ENCODE measurements at places on chromosomes 3 and 15.

DNA sequence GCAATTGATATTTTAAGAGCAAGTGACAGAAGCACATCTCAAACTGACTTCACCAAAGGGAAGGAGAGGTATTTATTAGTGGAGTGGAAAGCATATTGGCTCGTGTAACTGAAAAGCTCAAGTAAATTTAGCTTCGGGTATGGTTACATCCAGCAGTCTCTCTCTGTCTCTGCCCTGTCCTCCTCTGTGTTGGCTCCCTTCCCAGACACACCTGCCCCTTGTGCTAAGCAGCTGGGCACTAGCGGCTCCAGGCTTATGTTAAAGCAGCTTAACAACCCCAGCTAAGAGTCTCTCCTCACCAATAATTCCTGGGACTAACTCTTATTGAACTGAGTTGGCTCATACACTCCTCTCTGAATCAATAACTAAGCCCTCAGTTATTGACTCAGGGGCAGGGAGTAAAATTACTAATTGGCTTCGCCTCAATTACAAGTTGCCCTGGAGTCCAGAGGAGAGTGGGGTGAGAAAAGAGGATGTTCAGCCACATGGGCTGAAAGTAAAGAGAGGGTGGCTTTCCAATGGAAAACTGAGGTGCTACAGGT lies 12.8 kb upstream of the SH3BP5 start:
- no peak for DNase-seq

DNA sequence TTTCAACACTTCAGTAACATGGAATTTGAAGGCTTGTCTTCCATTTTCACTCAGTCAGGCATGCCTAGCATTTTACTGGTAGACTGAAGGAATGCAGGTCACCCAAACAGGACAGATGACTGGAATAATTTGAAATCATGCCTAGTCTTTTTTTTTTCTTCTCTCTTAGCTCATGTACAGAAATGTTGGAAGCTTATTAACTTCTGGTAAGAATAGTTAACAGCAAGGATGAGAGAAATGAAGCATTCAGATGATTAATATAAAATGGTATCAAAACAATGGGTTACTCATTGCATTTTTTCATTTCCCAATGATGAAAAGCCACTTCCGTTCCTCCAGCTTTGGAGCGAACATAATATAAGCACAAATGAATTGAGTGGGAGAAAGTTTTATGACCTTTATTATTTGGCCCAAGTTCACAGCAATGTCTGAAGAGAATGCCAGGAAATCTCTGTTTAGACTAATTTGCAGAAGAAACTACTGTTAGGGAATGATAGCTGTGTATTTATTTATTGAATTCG lies 431.6 kb upstream of the RASGRP1 start:
- no peak for DNase-seq

DNA sequence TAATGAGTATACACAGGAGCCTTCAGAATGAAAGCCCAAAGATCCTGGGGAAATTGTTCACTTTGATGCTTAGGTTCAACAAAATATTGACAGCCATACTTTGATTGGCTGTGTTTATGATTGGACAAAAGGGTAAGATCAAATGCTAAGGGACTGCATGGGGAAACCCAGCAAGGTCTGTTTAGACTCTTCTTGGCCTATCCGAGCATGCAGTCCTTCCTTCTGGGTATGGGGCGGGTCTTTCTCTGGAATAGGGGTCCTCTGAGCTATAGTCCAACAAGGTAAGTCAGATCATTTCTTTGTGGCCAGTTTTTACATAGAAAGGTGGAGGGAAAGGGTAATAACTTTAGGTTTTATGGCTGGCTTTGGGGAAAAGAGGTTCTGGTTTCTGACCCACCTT lies 52.9 kb upstream of the ACKR4 start:
- DNase-seq: no peak

GRCh38 chr3:32577581-32578556 lies 7.2 kb upstream of the DYNC1LI1 start:
- DNase-seq: peak; percentile 62

DNA sequence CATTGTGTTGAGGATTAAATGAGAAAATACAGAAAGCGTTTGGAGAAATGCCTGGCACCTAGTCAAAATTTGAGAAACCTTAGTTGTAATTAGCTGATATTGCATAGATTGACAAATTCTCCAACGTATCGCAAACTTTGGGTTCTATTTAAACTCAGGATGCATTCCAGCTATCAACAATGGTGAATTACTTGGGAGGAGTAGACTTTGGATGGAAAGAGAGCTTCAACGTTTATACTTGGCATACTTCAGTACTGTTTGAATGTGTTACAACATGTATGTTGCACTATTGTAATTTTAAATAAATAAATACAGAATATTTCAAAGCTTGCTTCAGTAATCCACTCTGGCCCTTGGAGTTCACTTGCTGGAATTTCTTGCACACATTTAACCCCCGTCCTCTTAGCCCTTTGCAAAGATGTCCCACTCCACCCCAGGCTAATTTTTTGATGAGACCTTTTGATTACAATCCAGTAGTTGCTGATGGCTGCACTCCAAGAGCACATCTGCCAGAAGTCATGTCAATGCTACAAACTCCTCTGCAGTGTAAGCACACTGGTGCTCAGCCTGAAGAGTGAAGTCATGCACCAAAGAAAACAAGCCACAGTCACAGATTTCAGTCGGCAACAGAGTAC lies 4.7 kb upstream of the DIS3L start:
- no peak for DNase-seq

GRCh38 chr3:130658678-130659077 lies 88.0 kb downstream of the PIK3R4 start:
- DNase-seq: no peak

- no peak for DNase-seq
Measured at GRCh38 chr3:39725321-39725720, 84.1 kb upstream of the MYRIP start.

DNA sequence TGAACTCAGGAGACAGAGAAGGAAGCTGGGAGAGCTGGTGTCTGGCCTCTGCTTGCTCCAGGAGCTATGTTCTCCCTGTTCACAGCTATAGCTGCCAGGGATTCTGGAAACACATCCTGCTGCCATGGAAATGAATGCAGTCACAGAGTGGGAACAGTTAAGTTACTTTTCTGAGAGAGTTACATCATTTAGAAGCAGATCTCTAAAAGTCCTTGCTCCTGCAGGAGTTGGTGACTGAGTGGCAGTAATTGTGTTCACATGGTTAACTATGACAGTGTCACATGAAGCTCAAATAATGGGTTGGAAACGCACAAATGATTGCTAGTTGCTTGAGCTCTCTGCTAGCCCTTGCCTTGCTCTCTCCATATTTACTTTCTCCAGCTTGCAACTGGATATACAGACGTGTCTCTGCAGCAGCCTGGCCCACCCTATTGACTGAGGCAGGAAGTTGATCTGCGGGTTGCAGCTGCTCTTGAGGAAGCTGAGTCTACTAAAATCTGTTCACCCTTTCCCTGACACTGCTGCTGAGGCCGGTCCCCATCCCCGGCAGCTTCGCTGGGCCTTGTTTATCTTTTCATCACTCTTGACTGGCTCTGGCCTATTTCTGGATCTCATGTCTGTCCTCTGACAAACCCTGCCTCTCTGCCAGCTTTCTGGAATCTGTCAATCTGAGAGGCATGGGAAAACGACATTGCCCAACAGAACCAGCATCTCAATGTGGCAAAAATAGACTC lies 16.7 kb upstream of the ISLR start:
- no peak for DNase-seq

DNA sequence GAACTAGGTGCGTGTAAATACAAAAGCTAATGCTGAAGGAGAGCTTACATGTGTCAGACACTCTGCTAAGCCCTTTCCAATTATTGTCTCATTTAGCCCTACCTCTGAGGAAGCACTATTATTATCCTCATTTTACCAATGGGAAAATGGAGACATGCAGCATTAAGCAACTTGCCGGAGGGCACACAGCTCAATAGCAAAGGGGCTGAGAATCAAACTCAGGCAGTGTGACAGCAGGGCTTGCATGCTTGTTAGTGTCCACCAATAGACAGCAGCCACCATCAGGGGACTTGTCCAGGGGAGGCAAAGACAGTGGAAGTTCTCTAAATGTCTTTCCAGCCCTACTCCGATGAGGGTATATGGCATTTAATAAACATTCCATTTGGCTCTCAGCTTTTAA lies 548.6 kb downstream of the MAGI1 start:
- DNase-seq: no peak

- no peak for DNase-seq
Measured at GRCh38 chr15:42012928-42013482, 7.8 kb downstream of the PLA2G4E start.

DNA sequence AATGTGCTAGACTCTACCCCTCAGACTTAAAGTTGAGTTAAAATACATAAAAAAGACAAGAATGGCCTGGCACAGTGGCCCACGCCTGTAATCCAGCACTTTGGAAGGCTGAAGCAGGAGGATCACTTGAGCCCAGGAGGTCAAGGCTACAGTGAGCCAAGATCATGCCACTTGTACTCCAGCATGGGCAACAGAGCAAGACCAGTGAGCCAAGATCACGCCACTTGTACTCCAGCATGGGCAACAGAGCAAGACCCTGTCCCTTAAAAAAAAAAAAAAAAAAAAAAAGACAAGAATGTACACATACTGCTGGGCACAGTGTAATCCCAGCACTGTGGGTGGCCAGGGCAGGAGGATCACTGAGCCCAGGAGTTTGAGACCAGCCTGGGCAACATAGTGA lies 17.4 kb downstream of the DIS3L start:
- no peak for DNase-seq

GRCh38 chr3:13123765-13124164 lies 50.5 kb upstream of the IQSEC1 start:
- no peak for DNase-seq

GRCh38 chr15:44722011-44722410 lies 10.7 kb downstream of the B2M start:
- no peak for DNase-seq

- no peak for DNase-seq
Measured at GRCh38 chr15:41985236-41986160, 13.1 kb upstream of the EHD4 start.

DNA sequence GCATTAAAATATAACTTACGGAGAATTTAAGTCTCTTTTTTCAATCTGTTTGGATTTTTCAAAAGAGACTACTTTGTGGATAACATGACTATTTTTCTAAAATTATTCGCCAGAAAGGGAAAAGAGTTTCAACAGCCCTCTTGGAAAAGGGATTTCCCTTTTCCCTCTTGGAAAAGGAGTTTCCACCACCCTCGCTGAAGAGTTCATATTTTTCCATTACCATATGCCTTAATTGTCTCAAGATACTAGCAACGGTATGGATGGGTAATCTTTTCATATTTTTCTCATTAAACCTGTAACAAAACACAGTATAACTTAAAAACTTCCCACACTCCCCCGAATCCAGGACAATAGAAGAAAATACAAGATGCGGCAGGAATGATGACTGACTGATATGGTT lies 66.1 kb upstream of the SPATA12 start:
- DNase-seq: no peak

- no peak for DNase-seq
Measured at GRCh38 chr15:48590723-48591122, 54.8 kb downstream of the FBN1 start.

DNA sequence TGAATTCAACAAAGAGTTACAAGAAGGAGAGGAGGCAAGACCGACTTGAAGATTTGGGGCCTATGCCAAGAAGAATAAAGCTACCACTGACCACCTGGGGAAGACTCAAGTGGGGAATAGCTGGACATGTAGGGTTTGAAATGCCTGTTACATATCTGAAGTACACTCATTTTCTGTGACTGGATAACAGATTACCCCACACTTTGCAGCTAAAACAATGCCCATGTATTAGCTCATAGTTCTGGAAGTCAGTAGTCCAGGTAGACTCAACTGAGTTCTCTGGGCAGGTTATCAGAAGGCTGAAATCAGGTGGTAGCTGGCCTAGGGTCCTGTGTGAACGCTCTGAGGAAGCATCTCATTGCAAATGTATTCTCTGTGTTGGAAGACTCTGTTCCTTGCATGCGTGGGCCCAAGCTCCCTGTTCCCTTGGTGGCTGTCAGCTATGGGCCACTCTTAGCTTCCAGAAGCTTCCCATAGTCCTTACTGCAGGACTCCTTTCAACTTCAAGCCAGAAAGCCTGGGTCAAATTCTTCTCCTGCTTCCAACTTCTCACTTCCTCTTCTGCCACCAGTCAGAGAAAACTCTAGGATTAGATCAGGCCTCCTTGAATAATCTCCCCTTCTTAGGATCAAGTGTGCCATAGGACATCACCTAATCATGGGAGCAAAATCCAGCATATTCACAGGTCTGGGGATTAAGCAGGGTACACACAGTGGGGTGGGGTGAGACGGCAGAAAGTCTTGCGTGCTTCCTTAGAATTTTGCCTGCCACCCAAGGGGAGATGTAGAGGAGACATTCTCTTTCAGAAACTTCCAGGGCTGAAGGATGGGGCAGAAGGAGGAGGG lies 187.8 kb downstream of the SHQ1 start:
- no peak for DNase-seq

DNA sequence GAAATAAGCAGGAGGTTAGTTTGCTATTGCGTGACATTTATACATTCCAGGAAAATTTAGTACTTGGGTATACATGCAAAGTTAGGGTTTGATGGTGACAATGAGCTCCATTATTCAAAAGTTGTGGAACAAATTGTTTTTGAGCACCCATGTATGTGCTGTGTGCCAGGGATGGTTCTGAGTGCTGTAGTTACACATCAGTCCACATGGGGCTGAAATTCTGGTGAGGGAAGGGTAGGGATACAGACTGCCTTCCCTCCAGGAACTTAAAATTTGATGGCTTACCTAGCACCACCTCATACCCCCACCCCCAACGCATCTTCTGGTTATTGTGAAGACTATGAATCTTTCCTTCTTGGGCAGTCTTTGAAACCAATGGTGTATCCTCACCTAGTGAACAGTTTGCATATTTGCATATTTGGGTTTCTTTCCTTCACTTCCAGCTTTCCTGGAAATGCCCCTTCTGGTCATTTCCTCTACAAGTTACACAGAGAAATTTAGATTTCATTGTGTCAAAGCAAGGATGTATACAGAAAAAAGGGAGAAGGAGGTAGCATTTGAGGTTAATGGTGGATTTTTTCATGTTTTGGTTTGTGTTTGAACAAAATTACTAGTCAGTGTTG lies 222.0 kb upstream of the IL12A start:
- no peak for DNase-seq

- peak; percentile 61 for DNase-seq
Measured at GRCh38 chr15:62344806-62345539, 179.9 kb upstream of the C2CD4B start.

GRCh38 chr3:46996689-46997452 lies 17.4 kb downstream of the NBEAL2 start:
- no peak for DNase-seq

DNA sequence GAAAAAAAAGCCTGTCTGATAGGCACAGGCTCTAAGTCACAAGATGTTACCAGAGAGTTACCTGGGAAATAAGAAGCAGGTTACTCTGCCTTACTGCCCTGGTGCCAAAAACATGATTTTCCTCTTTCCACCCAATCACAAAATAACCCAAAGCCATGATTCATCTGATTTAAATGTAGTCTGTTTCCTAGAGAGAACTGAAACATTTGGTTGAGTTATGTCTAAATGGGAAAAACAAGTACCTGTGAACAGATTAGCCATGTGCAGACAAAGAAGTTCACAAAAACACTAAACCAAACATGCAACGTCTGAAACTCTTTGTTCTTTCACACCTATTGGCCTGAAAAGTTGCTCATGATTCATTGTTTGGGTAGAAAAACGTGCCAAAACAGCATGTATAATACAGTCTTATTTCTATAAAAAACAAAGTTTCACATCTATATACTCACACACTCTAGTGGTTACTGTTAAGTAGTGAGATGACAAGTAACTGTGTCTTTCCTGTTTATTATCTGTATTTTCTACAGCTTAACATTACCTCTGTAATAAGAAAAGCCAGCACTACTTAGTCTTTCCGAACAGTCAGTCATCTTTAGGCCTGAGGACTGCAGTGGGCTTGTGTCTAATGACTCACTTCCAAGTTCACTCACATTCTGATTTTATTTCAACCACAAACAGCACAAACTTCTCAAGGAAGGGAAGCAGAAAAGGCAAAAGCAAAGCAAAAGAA lies 30.2 kb downstream of the FAM174B start:
- DNase-seq: peak; percentile 55

All from GM12864 (cell line).